ENCODE measurements at places on chromosomes 5 and 9.

DNA sequence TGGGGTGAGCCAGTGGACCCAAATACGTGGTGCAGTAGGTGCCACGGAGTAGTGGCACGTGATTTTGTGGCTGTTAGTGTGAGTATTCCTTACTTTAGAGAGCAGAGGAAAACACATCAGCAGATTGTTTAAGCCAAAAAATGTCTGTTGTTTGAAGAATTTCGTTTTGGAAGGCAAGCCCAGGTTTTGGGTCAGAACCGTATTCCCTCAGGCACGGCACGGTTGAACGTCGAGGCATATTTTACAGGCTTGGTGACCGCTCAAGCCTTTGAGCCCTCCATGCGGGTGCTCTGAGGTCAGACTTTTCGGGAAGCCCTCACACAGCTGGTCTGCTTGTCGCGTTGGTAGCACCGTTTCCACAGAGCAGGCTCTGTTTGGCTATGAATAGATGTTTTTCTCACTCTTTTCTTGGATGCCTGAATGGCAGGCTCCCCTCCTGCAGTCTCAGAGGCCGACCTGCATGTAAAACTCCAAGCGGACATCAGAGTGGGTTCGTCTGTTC, 27.2 kb downstream of the NEK6 start:
- peak; percentile 80 for DNase-seq

- DNase-seq = no peak
These were observed 22.8 kb downstream of the HNRNPK start for GRCh38 chr9:83957248-83957513.

GRCh38 chr9:79524266-79524665, 47.5 kb upstream of the TLE4 start:
- no peak for DNase-seq

DNA sequence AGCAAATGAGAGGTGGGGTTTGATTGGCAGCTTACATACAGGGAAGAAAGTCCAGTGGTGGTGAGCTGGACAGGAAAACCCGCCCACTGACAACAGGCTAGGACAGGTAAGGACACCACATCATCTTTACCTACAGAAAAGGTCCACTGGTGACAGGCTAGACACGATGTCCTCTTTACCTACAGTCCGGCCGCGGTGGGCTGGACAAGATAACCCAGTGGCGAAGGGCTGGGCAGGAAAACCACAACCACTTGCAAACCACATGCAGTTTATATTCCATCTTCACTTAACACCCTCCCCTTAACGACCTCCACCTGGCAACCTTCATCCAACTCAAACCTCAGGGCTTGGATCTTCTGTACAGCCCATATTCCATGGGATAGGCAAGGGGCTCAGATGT, 5.0 kb upstream of the NIPAL4 start:
- DNase-seq = no peak

DNA sequence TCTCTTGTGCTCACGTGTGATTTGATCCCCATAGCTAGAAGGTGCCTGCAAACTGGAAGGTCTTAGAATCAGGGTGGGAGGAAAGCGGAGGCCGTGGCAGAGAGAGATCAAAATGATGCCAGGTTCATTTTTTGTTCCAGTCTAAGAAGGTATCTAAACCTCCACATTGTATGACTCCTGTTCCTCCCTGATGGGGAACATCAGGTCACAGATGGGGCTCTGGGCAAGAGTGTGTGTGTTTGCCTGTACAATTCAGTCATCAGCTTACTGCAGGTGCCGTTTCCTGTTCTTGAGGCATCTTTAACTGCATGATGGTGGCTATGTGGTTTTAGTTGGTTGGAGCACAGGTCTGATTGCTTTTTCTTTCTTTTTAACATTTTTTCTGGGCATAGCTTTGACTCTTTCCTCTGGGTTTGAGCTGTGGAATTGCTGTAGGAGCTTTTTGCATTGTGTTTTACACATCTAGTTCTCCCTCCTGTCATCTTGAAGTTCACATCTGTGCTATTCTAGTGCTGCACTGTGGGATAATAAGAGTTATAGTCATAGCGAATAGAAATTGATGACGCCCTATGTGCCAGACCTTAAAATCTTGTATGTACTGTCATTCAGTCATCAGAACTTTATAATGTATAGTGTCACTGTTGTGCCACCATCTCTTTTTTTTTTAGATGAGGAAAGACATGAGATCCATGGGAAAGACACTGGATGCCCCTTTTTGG, 30.8 kb downstream of the ARHGAP26 start:
- no peak for DNase-seq

GRCh38 chr5:148811756-148812155, 14.7 kb upstream of the ADRB2 start:
- DNase-seq = no peak

GRCh38 chr9:137812356-137813023, 65.1 kb upstream of the CACNA1B start:
- no peak for DNase-seq

- no peak for DNase-seq
These were observed 68.3 kb upstream of the RGS7BP start for GRCh38 chr5:64437496-64437895.

DNA sequence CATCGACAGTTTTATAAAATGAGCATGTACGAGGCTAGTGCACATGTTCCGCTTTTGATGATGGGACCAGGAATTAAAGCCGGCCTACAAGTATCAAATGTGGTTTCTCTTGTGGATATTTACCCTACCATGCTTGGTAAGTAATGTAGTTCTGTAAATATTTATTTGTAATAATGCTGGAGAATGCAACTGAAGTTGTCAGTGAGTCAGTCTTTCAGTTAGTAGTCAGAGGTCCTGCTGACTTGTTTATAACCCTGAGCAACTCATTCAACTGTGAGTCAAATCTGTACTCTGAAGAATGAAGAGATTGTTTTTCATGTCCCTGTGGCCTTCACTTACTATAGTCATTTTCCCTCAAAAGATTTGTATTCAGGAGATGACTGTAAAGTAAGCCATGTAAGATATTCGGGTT, 28.4 kb upstream of the GPR150 start:
- peak; percentile 67 for DNase-seq

GRCh38 chr5:180642181-180642775, 7.1 kb downstream of the FLT4 start:
- no peak for DNase-seq

GRCh38 chr9:81530310-81530810, 159.0 kb downstream of the TLE1 start:
- no peak for DNase-seq

- DNase-seq = peak; percentile 35
These were observed 56.9 kb downstream of the PDE6A start for GRCh38 chr5:149887622-149888183.

DNA sequence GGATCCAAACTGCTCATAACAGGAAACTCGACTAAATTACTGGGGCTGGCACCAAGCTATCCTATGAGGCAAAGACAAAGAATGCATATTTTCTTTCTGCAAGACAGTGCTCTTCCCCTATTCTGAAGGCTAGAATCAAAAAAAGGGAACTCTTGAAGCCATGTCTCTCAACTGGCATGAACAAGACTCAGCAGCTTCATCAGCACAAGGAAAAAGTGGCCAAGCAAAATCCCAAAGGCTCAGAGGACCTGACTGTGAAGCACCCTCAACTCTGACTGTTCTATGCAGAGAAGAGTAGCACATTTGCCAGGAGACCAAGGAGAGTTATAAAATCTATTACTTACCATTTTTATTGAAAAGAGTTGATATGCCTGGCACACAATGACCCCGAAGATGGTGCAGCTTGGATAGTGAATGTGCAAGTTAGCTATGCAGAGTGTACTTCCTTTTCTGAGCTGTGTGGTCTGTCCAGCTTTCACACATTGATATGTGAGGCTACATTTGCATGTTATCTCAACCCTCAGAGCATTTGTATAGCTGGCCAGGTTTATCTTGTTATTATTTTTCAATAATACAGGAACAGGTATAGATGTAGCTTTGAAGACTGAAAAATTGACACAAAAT, 51.0 kb upstream of the FYB1 start:
- DNase-seq = no peak

DNA sequence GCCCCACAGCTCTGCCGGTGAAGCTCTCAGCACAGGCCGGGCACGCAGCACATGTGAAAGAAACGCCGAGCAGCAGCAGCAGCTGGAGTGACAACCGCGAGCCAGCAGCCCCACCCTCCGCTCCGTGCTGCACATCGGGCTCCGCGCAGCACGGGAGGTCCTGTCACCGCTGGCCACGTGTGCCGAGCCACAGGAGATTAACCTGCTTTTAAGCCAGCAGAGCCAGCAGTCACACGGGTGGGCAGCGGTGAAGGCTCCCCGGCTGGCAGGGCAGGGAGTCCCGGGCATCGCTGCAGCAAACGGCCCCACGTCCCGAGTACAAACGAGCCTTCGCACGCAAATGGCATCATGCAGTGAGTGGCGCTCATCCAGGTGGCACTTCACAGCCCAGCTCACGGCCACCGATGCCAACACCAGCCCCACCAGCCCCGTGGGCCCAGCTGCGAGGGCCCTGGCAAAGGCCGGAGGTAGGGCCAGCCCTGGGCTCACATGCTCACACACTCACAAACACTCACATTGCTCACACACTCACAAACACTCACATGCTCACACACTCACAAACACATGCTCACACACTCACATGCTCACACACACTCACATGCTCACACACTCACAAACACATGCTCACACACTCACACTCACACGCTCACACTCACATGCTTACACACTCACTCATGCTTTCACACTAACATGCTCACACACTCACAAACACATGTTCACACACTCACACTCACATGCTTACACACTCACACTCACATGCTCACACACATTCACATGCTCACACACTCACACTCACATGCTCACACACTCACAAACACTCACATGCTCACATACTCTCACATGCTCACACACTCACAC, 11.1 kb downstream of the CCDC187 start:
- no peak for DNase-seq

DNA sequence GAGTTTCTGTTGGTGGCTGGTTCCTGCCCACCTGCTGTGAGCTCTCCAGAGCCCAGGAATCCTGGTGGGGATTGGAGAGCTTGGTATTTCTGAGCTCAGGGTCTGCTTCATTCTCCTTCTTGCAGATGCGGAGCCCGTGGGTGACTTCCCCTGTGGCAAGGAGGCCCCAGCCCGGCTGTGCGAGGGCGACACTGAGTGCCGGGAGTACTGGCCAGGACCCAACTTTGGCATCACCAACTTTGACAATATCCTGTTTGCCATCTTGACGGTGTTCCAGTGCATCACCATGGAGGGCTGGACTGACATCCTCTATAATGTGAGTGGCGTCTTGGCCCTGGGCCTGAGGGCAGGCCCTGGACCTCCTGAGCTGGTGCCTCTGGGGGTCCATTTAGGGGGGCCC, 39.5 kb downstream of the CACNA1B start:
- no peak for DNase-seq

- no peak for DNase-seq
These were observed 783.8 kb upstream of the WWC1 start for GRCh38 chr5:167507463-167508233.

GRCh38 chr9:341634-342421, 127.2 kb downstream of the DOCK8 start:
- no peak for DNase-seq

GRCh38 chr9:87592554-87593358, 95.1 kb downstream of the DAPK1 start:
- DNase-seq = peak; percentile 55

DNA sequence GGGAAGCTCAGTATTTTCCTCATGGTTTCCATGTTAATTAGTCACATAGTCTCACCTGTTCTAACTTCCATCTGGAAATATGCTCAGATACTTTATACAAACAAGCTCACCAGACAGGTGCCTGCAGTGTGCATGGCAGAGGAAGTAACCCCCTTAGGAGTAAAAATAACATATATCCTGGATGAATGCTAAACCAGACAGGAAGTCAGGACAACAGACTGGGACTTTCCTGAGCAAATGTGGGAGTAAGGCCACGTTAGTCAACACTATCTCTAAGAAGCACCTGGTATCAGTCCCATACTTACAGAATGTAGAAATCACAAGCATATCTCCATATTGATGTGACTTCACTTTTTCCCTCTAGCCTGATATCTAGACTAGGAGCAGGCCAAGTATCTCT, 128.4 kb downstream of the SEC61B start:
- DNase-seq = no peak

DNA sequence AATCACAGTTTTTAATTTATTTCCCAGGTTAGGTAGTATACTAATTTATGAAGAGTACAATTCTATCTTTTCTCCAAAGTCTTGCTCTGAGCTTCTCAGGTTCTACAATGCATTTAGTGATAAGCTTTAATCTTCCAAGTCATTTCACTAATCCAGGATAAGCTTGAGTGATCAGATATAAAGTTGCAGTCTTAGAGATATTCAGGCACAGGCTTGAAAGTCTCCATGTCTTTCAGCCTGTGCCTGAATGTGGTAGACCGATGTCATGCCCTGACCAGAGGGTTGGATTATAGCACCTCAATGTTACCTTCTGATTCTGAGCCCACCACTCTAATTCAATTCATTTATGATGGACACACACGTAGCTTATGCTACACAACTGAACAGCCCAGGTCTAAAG, 3.2 kb downstream of the CRHBP start:
- DNase-seq = no peak

GRCh38 chr5:67416133-67416937, 219.7 kb upstream of the CD180 start:
- DNase-seq = no peak

- DNase-seq = peak; percentile 63
These were observed 53.4 kb upstream of the ALDH1B1 start for GRCh38 chr9:38339087-38339486.

DNA sequence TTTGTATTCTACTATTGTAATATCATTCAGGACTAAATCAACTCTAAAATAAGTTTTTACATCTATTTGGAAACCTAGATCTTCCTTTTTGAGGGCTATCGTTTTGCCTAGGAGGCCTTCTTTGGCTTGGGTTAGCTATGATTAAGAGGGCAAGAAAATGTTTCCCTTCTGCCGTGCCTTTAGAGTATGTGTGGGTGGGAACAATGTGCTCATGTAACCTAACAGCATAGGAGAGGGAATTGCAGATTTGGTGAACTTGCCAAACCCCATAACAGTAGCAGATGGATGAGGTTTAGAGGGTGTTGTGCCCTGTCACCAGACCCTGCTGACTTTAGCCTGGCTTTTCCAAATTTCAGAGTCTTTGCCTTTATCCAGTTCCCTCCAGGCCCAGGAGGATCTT, 339.0 kb downstream of the ADGRV1 start:
- DNase-seq = no peak

GRCh38 chr5:132271251-132272246, 14.1 kb downstream of the PDLIM4 start:
- DNase-seq = no peak

GRCh38 chr5:67193439-67193807, 3.2 kb downstream of the CD180 start:
- DNase-seq = no peak

- no peak for DNase-seq
These were observed 14.7 kb downstream of the TLN1 start for GRCh38 chr9:35717132-35717870.

- DNase-seq = peak; percentile 41
These were observed at the start of gene FREM1 for GRCh38 chr9:14909961-14910805. Gene FREM1, minus strand, starts transcription at chr9:14910428. Its CDS starts 41,451 bp downstream, at chr9:14868977.

GRCh38 chr9:16879416-16879815, 8.9 kb upstream of the BNC2 start:
- DNase-seq = peak; percentile 63

GRCh38 chr9:131447148-131447547, 53.3 kb downstream of the PRRC2B start:
- DNase-seq = no peak

Measured in fibroblast of gingiva (primary cell).